ENCODE measurements at places on chromosomes 16 and 17. TPM values are rescaled to one million over a fixed set of nuclear protein-coding genes. Genes with fewer than 3 reads are reported as not detected.

Gene KRT27
- not detected for total RNA-seq

GRCh38 chr17:33131620-33132019 is 140.0 kb downstream of the SPACA3 start:
- H3K4me3 ChIP-seq: no peak overlapping the region
- no peaks in the 10 kb centered on the region for H3K27me3 ChIP-seq
- no peaks in the 10 kb centered on the region for H3K36me3 ChIP-seq
- DNase-seq: no peak

GRCh38 chr16:5639531-5639930 is 541.9 kb upstream of the EEF2KMT start:
- no peak for DNase-seq
- no peaks in the 10 kb centered on the region for H3K27me3 ChIP-seq
- H3K36me3 ChIP-seq: no peaks in the 10 kb centered on the region

GRCh38 chr16:86991679-86992078 is 325.5 kb downstream of the C16orf95 start:
- H3K27ac ChIP-seq: no peak overlapping the region
- H3K4me1 ChIP-seq: no peaks in the 10 kb centered on the region
- no peak for DNase-seq
- H3K4me3 ChIP-seq: no peak overlapping the region
- no peaks in the 10 kb centered on the region for H3K36me3 ChIP-seq

Gene CLEC18A
- total RNA-seq: 1.2 TPM

DNA sequence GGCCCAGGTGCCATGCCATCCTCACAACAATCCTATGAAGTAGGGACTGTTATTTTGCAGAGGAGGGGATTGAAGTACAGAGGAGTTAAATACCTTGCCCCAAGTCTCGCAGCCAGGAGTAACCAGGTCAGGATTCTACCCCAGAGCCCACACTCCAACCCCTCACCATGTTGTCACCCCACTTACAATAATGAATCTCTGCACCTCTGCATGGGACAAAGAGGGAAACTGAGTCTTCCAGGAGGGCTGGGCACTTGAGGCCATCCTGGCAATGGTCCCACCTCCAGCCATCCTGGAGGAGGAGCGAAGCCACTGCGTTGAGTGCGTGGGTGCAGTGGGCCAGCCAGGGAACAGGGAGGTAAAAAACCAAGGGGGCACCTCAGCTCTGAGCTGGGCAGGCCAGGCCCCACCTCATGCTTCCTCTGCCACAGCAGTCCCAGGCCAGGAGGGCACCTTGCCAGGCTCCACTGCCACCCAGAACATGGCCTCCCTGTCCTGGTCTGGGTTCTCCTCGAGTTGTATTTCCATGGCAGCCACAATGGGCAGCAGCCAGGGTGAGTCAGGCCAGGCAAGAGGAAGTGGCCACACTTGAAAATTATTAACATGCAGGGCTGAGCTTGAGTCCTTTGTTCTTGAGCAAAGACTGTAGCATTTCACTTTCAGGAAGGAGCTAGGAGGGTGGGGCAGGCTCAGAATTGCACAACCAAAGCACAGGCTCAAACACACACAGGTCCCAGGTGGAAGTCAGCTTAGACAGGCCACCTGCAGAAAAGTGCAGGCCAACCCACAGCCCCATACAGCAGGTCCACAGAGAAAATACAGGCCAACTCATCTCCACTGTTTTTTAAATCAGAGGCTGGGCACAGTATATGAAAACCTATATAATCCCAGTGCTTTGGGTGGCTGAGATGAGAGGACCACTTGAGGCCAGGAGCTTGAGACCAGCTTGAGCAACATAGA is 52.1 kb downstream of the CUEDC1 start:
- no peak overlapping the region for H3K4me3 ChIP-seq
- no peak for DNase-seq
- H3K4me1 ChIP-seq: peaks cover 18% of the 10 kb centered on the region
- no peak overlapping the region for H3K27ac ChIP-seq
- no peaks in the 10 kb centered on the region for H3K27me3 ChIP-seq

Data from ovary (tissue), 10 donors.